ENCODE measurements at places on chromosomes 6 and 20.

GRCh38 chr20:24899153-24899552 lies 49.9 kb upstream of the CST7 start:
- no peak for DNase-seq

GRCh38 chr20:57503035-57503658 lies 21.8 kb downstream of the CTCFL start:
- DNase-seq, result no peak

DNA sequence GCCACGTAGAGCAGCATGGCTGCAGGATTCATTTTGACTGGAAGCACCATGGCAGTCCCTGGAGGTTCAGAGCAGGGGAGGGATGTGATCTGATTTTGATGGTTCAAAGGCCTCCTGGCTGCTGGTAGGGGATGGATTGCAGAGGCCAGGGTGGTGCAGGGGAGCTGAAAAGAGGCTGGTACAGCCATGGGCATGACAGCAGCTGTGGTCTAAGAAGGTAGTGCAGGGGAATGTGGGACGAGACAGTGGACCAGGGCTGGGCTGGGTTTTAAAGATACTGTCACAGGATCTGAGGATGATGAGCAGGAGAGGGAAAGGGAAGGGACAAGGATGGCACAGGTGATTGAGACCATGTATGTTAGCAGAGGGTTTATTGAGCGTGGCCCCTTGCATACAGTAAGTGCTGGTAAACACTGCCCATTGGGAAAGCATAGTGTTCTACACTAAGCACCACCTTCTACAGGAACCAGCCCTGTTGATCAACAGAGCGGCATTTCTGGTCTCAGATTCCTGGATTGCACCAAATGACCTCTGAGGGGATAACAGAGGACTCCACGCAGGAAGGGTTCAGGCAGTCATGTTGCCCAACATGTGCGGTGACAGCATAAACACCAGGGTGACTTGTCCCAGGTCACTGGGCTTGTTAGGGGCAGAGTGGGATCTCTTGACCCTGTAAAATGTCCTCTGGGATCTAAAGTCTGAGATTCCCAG lies 14.5 kb upstream of the SIRPA start:
- DNase-seq, result no peak

GRCh38 chr6:63197741-63198140 lies 13.5 kb upstream of the FKBP1C start:
- no peak for DNase-seq

DNA sequence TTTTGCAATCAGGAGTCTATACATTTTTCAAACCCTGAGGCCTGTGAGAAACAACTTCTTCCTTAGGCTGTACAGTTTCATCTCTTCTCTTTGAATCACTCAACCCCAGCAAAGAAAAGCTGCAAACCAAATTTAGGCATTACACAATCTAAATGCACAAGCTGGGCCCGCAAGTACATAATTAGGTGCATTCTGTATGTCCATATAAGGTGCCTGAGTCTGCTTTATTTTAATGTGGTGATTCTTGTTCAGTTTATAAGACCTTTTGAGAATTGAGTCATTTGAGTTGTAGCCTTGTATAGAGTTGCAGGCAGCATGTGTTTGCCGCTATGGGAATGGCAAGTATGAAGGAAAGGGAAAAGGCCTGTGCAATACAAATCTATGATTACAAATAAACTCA lies 709.6 kb upstream of the MARCKS start:
- no peak for DNase-seq

GRCh38 chr20:48129345-48129942 lies 344.2 kb upstream of the SULF2 start:
- no peak for DNase-seq

GRCh38 chr20:15616626-15617025 lies 956.6 kb downstream of the KIF16B start:
- DNase-seq, result no peak

GRCh38 chr6:26629359-26629758 lies 30.2 kb downstream of the ZNF322 start:
- DNase-seq, result no peak

DNA sequence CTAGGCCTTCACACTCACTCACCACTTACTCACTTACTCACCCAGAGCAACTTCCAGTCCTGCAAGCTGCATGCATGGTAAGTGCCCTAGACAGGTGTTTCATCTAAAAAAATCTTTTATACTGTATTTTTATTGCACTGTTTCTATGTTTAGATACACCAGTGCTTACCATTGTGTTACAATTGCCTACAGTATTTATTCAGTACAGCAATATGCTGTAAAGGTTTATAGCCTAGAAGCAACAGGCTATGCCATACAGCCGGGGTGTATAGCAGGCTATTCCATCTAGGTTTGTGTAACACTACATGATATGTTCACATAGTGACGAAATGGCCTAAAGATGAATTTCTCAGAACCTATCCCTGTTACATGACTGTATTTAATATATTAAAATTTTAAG lies 37.1 kb upstream of the KCNK5 start:
- no peak for DNase-seq

DNA sequence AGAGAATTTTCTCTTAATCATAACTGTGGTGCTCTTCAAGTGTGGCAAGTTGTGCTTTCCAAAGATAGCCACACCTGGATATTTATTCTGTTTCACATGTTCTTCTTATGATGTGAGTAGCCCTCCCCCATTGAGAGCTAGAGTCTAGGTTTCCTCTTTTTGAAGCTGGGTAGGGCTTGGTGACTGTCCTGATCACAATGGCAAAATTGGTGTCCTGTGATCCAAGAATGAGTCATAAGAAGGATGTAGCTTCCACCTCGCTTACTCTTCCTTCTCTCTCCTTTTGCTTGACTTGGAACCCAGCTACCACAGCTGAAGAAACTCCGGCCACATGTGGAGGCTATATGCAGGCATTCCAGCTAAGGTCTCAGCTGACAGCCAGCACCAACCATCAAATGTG lies 7.4 kb upstream of the IGF2R start:
- DNase-seq, result no peak

GRCh38 chr20:9689041-9689440 lies 149.8 kb downstream of the PAK5 start:
- no peak for DNase-seq

DNA sequence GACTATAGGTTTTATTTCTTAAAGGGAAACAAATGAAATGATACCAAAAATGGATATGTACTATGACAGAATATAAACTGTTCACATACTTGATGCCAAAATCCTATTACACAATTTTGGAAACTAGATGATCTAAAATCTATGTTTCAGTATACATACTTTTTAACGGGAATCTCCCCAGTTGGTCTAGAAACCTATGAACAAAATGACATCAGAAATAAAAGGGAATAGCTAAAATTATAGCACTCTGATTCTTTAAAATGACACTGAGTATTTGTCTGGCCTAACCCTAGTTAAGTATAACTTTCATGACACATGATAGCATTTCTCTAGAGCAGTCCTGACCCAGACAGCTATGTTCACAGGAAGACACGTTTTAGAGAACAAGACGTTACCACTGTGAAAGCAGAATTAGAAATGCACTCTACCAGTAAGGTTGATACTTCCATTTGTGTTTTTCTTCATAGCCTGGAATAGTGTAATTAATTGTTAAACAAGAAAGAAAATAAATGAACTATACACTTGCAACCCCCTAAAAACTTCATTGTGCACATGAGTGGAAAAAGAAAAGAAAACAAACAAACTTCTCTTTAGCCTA lies 3.3 kb downstream of the OSER1 start:
- no peak for DNase-seq

- DNase-seq, result no peak
These were observed 158.5 kb downstream of the CD83 start for GRCh38 chr6:14276071-14276470.

DNA sequence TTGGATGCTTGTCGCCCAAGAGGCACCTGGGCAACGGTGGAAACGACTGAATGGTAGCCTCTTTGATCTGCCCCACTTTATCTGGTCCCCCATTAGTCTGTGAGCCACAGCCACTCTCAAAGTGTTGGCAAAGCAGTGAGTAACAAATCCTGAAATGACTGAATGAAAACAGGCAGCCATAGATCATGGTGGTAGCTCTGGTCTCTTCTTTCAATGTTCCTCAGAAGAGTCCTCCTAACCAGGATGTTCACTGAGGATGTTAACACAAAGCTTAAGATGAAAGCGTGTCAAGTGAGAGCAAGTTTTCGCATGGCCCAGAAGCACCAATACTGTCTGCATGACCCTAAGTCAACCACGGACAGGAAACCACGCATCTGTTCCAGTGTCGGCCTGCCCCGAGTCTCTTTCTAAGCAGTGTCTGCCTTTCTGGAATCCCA lies 107.3 kb downstream of the IRF4 start:
- DNase-seq, result no peak

- no peak for DNase-seq
These were observed 8.4 kb upstream of the NUS1 start for GRCh38 chr6:117666881-117667280.

DNA sequence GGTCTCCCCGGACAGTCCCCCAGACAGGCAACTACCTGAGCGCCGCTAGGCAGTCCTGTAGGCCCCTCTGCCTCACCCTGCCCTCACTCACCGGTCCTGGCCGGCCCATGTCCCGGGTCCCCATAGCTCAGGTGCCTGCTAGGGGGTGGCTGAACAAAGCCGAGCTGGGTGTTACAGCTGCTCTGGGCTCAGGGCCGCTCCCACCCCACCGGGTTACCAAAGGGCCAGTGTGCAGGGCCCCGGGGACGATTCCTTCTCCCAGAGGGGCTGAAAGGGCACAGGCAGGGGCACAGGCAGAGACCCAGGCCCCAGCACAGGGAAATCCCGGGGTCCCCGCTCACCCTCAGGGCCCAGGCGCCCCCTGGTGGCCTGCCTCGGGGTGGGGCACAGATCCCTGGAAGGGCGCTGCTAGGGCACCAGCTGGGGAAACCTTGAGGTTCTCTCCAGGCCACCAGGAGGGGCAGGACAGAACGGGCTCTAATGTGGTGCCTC lies 118.4 kb downstream of the GRM4 start:
- no peak for DNase-seq

GRCh38 chr6:47439348-47439668 lies 38.3 kb upstream of the CD2AP start:
- DNase-seq, result no peak

- no peak for DNase-seq
These were observed 10.1 kb downstream of the CSNK2A1 start for GRCh38 chr20:533526-533925.

GRCh38 chr6:152221806-152222628 lies 414.5 kb downstream of the ESR1 start:
- DNase-seq, result no peak

DNA sequence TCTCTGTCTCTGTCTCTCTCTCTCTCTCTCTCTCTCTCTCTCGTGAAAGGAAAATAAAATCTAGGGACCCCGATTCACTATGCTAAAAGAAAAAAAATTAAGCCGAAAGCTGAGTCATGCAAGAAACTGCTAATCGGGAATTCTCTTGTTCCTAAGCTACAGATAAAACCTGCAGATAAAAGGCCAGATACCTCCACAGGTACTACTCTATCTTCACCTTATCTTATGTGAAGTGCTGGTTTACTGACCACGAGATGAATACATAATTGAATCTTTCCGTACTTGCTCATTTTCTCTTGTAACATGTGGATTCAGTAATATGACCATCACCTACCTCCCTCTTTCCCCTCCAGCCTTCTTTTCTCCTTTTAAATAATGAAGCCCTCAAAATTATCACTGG lies 120.5 kb downstream of the RFX6 start:
- DNase-seq, result no peak

GRCh38 chr20:61644378-61645076 lies 392.5 kb downstream of the CDH4 start:
- no peak for DNase-seq

DNA sequence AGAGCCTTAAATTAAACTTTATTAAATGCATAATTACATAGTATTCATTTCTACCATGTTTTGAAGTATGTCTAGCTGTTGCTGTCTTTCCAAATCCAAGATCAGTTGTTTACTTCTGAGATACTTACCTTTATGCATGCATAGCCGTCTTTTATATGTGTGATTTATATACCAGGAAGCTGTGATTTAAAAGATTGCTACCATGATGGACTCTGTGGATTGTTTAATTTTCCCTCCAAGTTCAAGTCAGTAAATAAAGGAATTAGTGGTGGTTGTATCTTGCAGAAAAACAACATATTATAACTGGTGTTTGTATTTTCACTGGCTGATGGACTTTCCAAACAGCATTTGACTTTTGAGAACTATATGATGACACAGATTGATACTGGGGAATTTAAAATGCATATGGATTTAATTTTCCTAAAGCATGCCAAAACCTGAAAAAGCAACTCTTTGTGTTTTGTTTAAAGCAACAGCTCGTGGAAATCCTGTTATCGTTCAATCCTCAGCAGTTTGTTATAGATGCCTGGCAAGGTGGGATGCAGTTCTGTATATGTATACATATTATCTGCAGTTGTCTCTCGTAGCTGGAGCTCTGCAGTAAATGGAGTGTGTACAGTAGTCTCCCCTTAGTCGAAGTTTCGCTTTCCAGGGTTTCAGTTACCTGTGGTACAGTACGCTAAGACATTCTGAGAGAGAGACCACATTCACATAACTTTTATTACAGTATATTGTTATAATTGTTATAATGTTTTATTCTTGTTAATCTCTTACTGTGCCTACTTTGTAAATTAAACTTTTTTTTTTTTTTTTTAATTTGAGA lies 77.1 kb downstream of the CBFA2T2 start:
- DNase-seq, result no peak

DNA sequence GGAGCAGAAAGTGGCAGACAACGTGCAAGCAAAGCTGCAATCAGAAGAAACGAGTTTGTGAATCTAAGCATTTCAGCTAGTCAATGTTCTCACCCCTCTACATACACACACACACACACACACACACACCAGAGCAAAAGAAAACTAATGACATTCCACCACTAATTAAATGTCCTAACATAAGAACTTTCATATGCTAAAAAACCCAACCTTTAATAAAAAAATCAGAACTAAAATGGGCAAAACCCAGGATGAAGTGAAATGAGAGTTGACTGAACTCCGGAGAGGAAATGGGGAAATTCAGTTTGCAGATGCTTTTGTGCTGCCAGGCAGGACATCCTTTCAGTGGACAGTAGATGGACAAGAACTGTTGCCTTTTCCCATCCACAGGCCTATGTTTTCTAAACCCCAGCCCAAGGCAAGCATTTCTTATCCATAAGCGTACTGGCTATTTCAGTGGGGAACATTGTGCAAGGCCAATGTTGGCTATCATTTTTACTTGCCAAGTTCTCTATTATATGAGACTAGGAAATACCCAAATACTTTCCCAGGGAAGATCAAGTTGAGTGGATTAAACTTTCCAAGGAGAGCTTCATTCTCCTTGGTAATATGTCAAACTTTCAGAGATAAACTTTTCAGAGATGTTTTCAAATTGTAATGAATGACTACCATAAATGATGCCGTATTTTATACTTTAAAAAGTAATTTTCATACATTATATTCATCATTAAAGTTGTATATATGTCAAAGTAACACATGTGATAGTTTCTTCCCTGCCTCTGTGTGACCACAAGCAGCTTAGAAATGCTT lies 27.3 kb downstream of the RIN2 start:
- no peak for DNase-seq

DNA sequence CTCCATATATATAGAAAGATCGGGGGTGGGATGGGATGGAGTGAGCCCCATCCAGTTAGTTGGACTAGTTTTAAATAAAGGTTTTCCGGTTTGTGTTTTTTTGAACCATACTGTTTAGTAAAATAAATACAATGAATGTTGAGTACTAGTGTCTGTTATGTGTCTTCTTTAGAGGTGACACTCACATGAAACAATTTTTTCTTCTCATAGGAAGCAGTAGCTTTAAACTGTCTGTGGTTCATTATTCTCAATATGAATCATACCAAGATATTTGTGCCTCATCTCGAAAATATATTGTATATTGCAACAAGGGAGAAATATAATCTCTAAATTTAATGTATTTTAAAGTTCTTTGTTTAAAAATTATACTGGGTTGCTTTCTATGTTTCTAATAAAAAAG lies 33.4 kb downstream of the HSF2 start:
- DNase-seq, result no peak

All from NCI-H2107 (cell line).